ENCODE measurements at places on chromosomes 3 and 15. TPM values are rescaled to one million over a fixed set of nuclear protein-coding genes. Genes with fewer than 3 reads are reported as not detected.

GRCh38 chr3:45095916-45096526 is 50.2 kb downstream of the CDCP1 start:
- H3K27ac ChIP-seq, result no peak overlapping the region
- no peak for DNase-seq
- H3K4me1 ChIP-seq, result peaks cover 21% of the 10 kb centered on the region
- H3K4me3 ChIP-seq, result no peak overlapping the region

SMC4 gene
- 40.2 TPM for total RNA-seq

SI gene
- total RNA-seq, result not detected

DNA sequence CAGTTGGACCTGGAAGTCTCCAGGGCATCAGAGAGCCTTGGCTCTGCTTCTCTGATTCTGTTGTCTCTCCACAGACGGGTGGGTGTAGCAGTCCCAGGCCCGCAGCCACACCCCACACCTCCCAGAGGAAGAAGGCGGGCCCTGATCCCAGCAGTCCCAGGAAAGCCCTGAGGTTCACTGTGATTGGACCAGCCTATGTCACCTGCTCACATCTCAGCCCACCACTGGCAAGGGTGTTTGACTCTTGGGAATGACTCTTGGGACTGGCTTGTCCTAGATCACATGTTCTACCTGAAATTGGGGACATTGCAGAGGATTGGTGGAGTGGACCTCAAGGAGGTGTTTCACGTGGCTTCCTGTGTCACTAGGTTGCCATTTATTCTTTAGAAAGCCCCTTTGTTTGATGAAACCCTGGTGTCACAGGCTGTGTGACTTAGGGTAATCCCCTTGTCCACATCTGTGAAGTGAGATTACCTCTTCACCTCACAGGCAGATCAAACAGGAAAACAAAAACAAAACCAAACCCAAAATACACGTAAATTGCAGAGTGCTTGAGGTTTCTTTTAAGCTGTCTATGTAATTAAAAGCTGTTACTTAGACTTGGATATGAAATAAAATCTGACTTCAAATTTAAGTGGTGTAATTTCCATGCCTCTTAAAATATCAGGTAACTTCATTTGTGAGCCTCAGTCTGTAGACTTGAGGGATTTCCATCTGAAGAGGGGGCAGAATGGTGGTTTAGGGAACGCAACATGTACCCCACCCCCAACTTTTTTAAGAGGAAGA is 26.7 kb downstream of the FLNB start:
- no peak overlapping the region for H3K27ac ChIP-seq
- peaks cover 23% of the 10 kb centered on the region for H3K4me1 ChIP-seq
- no peak overlapping the region for H3K4me3 ChIP-seq

DNA sequence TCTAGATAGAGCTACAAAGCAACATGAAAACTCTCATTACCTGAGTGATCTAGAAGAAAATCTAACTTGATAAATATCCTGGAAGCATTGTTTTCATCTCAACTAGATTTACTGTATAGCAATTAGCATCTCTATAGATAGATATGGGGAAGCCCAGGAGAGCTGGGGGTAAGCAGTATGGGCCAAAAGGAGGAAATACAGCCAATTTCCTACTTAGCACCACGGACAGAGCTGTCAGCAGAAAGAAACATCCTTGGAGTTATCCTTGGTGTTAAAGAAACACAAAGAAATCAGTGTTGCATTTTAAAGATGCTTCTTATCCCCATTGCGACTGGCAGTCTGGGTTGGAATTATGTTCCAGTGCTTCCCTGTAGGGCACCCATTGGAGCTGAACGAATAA is 126.2 kb downstream of the TIGIT start:
- H3K27me3 ChIP-seq, result no peaks in the 10 kb centered on the region
- H3K27ac ChIP-seq, result no peak overlapping the region
- H3K4me1 ChIP-seq, result peaks cover 6% of the 10 kb centered on the region

GRCh38 chr3:176587089-176587488 is 610.2 kb downstream of the TBL1XR1 start:
- H3K36me3 ChIP-seq, result no peaks in the 10 kb centered on the region
- DNase-seq, result no peak
- peaks cover 7% of the 10 kb centered on the region for H3K4me1 ChIP-seq
- H3K4me3 ChIP-seq, result no peak overlapping the region
- H3K27me3 ChIP-seq, result no peaks in the 10 kb centered on the region

DNA sequence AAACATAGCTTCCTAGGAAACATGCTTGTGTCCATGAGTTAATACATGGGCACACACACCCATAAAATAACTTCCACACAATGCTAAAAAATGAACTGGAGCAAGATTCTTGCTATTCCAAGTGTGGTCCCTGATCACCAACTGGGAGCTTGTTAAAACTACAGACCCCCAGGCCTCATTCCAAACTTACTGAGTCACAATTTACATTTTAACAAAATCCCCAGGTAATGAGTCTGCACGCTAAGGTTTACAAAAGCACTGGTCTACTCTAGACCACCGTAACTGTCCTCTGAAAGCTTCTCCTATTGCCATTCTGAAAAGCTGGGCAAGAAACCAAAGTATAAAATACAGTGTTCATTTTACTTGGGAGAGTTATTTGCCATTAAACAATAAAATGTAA is 45.4 kb downstream of the IGF2BP2 start:
- no peak overlapping the region for H3K27ac ChIP-seq
- DNase-seq, result no peak
- no peaks in the 10 kb centered on the region for H3K36me3 ChIP-seq
- no peaks in the 10 kb centered on the region for H3K27me3 ChIP-seq
- H3K4me1 ChIP-seq, result peaks cover 69% of the 10 kb centered on the region

NR1I2 gene
- not detected for total RNA-seq

DNA sequence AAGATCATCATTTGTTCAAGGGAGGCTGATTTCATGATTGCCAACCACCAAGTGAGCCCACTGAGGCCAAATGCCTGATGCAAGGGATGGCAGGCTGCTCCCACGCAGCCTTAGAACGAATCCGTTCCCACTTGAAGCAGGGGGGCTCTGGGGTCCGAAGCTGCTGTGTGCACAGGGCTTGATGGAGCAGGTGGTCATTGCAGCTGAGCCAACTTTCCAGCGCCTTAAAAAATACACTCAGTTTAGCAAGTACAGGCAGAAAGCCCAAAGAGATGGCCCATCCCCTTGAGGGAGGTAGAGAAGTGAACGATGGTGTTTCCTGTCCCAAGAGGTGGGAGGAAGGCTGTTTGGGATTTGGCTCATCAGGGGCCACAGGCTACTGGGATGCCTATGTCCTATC is 16.7 kb downstream of the LIMD1 start:
- no peaks in the 10 kb centered on the region for H3K27me3 ChIP-seq
- no peak overlapping the region for H3K4me3 ChIP-seq
- DNase-seq, result no peak
- H3K36me3 ChIP-seq, result no peaks in the 10 kb centered on the region

PRR20G gene
- total RNA-seq, result not detected

NANOGP8 gene
- not detected for total RNA-seq

MNS1 gene
- total RNA-seq, result 1.5 TPM

- peak overlapping the region; percentile 15 for H3K27ac ChIP-seq
- peaks cover 19% of the 10 kb centered on the region for H3K36me3 ChIP-seq
- no peak for DNase-seq
Observed at GRCh38 chr3:11367143-11367693, 95.0 kb downstream of the ATG7 start.

DNA sequence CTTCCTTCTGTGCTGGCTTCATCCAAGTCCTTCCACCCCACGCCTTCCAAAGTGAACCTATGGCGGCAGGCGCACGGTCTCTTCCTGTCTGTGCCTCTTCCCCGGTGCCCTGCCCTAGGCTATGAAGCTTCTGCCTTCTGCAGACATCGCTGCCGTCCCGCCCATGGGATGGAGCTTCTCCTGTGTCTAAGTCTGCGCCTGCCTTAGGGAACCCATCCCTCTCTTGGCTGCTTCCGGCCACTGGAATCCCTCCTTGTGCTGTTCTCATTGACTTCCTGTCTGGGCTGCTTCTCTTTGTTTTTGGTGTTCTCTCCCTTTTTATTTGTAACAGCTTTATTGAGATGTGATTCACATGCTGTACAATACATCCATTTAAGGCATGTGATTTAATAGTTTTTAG is 17.2 kb downstream of the CHCHD6 start:
- H3K4me1 ChIP-seq, result no peaks in the 10 kb centered on the region
- H3K27me3 ChIP-seq, result no peaks in the 10 kb centered on the region
- no peak overlapping the region for H3K27ac ChIP-seq
- no peak overlapping the region for H3K4me3 ChIP-seq
- no peak for DNase-seq

GRCh38 chr15:23857028-23857641 is 170.0 kb upstream of the NDN start:
- H3K27ac ChIP-seq, result no peak overlapping the region
- no peaks in the 10 kb centered on the region for H3K4me1 ChIP-seq
- H3K4me3 ChIP-seq, result no peak overlapping the region
- no peaks in the 10 kb centered on the region for H3K36me3 ChIP-seq
- DNase-seq, result no peak

DNA sequence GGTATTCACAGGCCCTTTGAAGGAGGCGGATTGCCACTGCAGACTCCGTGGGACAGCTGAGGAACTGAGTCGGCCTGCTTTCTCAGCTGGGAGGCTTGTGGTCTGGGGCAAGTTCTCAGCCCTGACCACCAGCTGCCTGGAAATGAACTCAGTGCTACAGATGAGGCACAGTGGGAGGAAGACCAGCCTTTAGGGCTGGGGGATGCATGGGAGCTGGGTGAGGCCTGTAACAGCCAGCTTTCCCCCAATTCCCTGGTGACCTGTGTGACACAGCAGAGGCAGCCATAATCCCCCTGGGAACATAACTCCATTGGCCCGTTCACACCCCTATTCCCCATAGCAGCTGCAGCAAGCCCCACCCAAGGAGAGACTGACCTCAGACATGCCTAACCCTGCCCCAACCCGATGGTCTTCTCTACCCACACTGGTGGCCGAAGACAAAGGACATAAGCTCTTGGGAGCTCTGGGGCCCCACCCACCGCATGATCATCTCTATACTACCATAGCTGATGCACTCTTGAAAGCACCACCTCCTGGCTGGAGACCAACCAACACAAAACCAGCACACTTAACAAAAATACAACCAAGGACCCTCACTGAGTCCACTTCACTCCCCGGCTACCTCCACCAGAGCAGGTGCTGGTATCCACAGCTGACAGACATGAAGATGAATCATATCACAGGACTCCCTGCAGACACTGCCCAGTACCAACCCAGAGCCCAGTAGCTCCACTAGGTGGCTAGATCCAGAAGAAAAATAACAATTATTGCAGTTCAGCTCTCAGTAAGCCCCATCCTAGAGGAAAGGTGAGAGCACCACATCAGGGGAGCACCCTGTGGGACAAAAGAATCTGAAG is 24.9 kb downstream of the ZMAT3 start:
- peak overlapping the region; percentile 5 for H3K4me3 ChIP-seq
- H3K36me3 ChIP-seq, result peaks cover 16% of the 10 kb centered on the region
- peak overlapping the region; percentile 33 for H3K27ac ChIP-seq
- no peaks in the 10 kb centered on the region for H3K27me3 ChIP-seq
- peaks cover 35% of the 10 kb centered on the region for H3K4me1 ChIP-seq

PIGZ gene
- 10.1 TPM for total RNA-seq

CP gene
- not detected for total RNA-seq

GMNC gene
- 0.29 TPM for total RNA-seq

GRCh38 chr3:172836390-172836997 is 86.0 kb downstream of the ECT2 start:
- H3K4me3 ChIP-seq, result no peak overlapping the region
- peaks cover 5% of the 10 kb centered on the region for H3K27me3 ChIP-seq
- H3K4me1 ChIP-seq, result no peaks in the 10 kb centered on the region
- H3K27ac ChIP-seq, result no peak overlapping the region
- DNase-seq, result no peak

POLR2M gene
- 88.3 TPM for total RNA-seq

- peaks cover 2% of the 10 kb centered on the region for H3K27me3 ChIP-seq
- H3K4me3 ChIP-seq, result no peak overlapping the region
- no peak overlapping the region for H3K27ac ChIP-seq
- H3K36me3 ChIP-seq, result no peaks in the 10 kb centered on the region
Observed at GRCh38 chr15:74312445-74313007, 54.9 kb downstream of the CYP11A1 start.

OIP5 gene
- 1.8 TPM for total RNA-seq

- DNase-seq, result no peak
- no peaks in the 10 kb centered on the region for H3K27me3 ChIP-seq
- H3K36me3 ChIP-seq, result peaks cover 38% of the 10 kb centered on the region
- no peak overlapping the region for H3K27ac ChIP-seq
- H3K4me3 ChIP-seq, result no peak overlapping the region
- no peaks in the 10 kb centered on the region for H3K4me1 ChIP-seq
Observed at GRCh38 chr15:44598892-44599291, 61.9 kb downstream of the EIF3J start.

IL17RD gene
- 5.1 TPM for total RNA-seq

EPHA3 gene
- 0.87 TPM for total RNA-seq

GRIP2 gene
- 0.63 TPM for total RNA-seq

CIDEC gene
- total RNA-seq, result not detected

DNA sequence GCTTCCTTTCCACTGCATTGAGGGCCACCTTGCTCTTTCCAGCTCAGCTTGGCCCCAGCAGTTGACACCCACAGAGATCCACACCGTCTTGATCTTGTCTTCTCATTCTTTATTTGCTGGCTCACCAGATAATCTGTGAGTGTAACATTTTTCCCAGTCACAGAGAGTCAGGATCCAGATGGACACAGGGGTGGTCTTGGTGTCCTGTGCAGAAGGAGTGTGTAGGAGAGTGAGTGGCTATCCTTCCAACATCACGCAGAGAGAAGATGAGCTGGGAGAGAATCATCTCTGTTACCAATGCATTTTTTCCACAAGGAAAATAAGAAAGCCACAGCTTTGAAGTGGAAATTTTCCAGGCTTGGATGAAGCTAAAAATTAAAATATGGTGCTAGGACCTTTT is 100.1 kb downstream of the EPHB1 start:
- H3K27me3 ChIP-seq, result no peaks in the 10 kb centered on the region
- no peak for DNase-seq
- H3K4me3 ChIP-seq, result no peak overlapping the region
- H3K4me1 ChIP-seq, result no peaks in the 10 kb centered on the region
